Cardiac septum (tissue), 1 donor: ENCODE measurements at places on chromosomes 5 and 9.

DNA sequence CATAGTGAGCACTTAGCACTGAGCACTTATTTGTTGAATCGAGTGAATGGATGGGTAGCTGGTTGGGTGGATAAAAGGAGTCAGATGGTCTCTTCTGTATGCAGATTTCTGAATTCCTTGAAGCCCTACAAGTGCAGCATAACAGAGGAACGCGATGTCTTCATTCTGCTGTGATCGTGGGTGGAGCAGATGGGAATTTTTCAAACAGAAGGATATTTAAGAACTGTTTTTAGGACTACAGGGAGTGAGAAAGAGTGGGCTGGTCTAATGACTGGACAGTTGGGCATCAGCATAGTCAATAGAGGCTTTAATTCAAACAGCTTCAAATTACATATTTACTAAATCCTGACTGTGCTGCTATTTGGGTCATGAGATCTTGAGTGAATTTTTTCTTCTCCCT lies 253.2 kb downstream of the CEMIP2 start:
- no peak for DNase-seq

DNA sequence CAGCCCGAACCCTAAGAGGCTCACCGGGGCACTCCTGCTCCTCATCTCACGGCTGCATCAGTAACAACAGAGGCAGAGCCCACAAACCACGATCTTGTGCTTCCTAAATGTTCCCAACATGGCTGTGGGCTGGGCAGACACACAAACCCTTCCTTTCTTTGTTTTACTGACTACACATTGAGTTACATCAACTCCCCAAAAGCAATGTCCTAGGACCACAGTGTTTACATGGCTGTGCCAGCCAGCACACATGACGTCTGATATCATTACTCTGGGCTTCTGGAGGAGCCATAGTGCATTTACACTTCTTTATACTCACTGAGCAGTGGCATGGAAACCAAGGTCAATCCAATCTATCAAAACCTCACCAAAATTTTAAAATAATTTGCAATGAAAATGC lies 101.4 kb downstream of the LHFPL2 start:
- DNase-seq, result no peak

DNA sequence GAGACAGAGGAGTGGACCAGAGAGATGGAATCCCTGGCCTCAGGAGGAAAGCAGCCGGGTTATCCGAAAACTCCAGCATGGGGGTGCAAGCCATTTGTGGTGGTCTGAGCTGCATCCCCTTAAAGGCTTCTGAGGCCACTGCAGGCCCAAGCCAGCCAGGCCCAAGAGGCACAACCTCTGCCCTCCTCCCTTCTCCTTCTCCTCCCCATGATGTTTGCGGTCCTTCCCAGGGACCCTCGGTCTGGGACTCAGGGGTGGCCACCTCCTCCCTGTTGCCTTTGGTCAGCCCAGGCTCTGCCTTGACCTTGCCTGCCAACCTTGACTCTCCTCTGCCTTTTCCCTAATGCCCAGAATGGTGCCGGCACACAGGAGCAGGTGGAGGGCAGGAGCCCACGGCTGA lies 4.6 kb downstream of the NCS1 start:
- no peak for DNase-seq

DNA sequence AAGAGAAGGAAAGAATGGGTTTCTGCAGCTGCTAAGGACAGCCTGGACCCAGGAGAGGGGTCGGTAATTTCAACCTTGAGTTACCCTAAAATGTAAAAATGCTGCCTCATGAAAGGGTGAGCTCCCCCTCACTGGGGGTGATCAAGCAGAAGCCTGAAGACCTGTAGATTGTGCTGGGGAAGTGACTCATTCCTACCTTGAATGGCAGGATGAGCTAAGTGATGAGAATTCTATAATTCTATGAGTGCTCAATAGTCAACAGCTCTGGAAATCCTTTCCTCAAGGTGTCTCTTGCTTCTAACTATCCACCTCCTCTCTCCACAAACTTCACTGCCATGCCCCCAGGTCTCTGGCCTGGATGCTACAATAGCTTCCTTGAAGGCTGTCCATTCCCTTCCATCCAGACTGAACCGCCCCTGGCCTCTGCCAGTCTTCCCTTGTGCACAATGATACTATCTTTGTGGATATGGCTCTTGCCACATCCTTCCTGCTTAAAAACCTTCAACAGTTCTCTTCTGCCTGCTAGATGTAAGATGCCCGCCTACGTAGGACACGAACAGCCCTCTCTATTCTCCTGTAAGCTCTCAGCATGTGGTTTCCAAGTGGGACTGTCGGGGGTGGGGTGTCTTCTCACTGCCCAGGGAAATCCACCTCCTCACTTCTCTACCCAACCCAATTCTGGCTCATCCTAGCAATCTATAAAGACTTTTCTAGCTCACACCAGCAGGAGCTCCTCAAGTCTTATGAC lies 50.6 kb downstream of the PTPN3 start:
- no peak for DNase-seq

DNA sequence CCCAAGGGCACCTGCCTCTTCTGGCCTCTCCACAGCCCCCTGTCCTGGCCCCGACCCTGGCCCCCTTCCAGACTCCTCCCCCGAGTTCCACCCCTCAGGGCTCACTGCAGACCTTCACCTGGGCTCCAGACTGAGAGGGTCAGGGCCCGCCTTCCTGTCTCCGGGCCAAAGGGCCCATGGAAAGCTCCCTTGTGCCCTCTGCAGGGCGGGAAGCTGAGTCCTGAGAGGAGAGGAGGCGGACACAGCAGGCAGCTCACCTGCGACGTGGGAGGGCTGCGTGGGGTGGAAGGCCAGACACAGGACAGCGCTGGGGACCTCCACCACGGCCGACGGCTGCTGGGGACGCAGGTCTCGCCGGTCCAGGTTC lies 20.6 kb downstream of the DYNC2I2 start:
- DNase-seq, result no peak

- DNase-seq, result no peak
Measured at GRCh38 chr9:126636983-126637798, 23.5 kb downstream of the LMX1B start.

- peak; percentile 46 for DNase-seq
Measured at GRCh38 chr9:125983681-125984080, 236.5 kb downstream of the PBX3 start.
